T1000 (cell line): ENCODE measurements at places on chromosomes 1 and 21.

GRCh38 chr1:147897029-147897752, 5.4 kb upstream of the GJA8 start:
- DNase-seq, result no peak

DNA sequence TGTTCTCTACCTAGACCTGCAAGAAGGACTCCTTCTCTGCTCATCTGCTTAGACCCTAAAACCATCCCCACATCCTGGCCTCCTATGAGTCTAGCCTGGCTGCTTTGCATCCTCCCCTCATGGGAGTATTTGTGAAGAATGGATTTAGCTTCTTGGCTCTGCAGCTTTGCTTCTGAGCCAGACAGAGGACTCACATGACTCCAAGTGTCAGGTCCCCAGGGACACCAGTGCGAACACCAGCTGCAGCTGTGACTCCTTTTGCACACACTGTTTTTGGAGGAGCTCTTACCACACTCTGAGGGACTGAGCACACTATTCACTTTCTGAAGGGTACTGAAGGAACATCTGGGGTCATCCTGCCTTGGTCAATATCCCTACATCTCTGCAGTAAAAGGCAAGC, 131.8 kb upstream of the SGIP1 start:
- no peak for DNase-seq

DNA sequence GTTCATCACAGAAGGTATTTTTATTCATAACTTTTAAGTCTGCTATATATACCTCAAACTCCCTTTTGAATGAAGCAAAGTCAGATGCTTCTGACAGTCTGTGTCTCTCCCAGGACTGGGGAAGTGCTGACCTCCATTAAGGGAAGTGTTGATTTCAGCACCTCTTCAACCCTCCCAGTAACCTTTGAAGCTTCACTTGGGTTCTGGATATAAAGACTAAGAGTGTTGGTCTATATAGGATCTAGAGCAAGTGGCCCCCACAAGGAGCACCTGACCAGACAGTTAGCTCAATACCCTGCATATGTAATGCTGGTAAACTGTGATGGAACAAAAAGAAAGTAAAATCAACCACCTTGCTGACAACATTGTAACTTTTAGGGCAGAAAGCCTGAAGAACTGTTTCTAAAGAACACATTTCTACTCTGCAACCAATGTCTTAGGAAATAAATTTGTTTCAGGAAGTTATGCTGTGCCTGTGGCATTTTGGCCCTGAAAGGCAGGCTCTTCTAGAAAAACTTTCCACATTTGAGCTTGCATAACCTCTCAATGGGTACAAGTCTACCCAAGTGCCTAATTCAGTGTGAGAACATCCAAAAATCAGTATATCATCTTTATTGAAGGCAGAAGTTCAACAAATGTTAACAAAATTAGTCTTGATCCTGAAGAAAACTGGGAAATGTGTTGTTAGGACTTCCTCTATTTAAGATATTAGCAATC, 865 bp upstream of the PTPN22 start:
- no peak for DNase-seq

DNA sequence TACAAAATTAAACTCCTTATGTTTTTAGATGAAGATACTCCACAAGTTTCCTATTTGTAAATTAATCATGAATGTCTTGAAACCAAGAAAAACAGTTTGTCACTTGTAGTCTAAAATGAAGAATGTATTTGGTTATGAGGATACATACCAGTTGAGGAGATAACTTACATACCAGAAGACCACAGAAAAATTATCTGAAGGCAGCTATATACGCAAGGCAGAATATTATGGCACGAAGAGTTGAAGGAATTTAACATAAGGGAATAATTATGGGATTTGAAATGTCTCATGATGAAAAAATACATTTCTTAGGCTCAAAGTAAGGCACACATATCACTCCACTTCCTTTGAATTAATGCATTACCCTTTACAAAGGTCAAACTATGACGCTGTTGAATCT, 73.3 kb downstream of the IFI44 start:
- no peak for DNase-seq

- DNase-seq, result no peak
Observed at GRCh38 chr1:111361761-111362160, 65.8 kb downstream of the OVGP1 start.

GRCh38 chr1:15952317-15953258, 23.3 kb downstream of the ZBTB17 start:
- DNase-seq, result peak; percentile 78

GRCh38 chr1:89608984-89609725, 23.8 kb upstream of the LRRC8C start:
- DNase-seq, result no peak

GRCh38 chr1:193406901-193407300, 220.5 kb upstream of the B3GALT2 start:
- no peak for DNase-seq

- DNase-seq, result no peak
Observed at GRCh38 chr1:202553560-202554038, 156.7 kb downstream of the SYT2 start.

DNA sequence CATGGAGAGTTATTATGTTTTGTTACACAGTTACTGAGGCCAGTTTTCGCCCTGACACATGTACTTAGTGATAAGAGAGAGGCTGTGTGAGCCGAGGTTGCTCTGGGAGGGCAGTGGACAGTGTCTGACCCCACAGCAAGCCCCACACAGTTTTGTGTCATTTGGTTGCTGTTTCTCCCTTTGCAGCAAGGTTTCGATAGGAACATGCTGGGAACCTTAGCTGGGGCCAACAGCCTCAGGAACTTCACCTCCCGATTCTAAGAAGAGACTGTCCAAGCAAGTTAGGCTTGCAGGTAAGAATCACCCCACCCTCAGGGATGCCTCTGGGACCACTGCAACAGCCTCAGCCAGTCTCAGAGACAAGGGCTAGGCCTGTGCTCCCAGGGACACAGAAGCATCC, 45.3 kb downstream of the PKP1 start:
- no peak for DNase-seq

DNA sequence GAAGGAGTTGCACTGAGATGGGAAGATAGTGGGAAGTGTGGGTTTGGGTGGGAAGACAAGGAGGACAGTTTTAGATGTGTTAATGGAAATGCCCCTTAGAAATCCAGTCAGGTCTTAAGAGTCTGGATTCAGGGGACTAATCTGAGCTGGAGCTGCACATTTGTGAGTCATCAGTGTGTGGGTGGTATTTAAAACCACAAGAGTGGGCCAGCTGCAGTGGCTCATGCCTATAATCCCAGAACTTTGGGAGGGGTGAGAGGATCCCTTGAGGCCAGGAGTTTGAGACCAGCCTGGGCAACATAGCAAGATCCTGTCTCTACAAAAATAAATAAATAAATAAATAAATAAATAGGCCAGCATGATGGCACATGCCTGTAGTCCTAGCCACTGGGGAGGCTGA, 40.9 kb upstream of the SLC6A9 start:
- peak; percentile 4 for DNase-seq

- DNase-seq, result no peak
Observed at GRCh38 chr1:86912281-86912900, 1.5 kb downstream of the SELENOF start.

DNA sequence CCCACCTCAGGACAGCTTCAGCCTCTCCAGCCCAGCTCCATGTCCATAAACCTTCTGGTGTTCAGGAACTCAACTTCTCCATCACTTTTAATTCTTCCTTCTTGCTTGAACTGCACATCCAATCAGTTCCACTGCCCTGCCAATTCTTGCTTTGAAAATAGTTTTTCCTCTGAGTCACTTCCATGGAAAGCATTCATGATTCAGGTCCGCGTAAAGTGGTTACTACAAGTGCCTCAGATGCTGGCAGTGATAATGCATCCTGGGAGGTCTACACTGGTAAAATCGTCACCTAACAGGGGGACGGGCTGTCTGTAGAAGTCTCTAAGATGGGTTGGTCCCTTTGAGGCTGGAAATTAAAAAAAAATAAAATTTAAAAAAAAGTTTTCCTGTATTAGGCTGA, 25.9 kb upstream of the RCAN1 start:
- peak; percentile 66 for DNase-seq

- peak; percentile 25 for DNase-seq
Observed at GRCh38 chr1:23456226-23456625, 27.8 kb downstream of the ASAP3 start.

GRCh38 chr1:93180723-93181613, at the start of gene CCDC18:
CCDC18 (plus strand) TSS chr1:93180724; CDS start chr1:93183362, 2,638 bp downstream.
- peak; percentile 42 for DNase-seq

GRCh38 chr1:222071387-222071786, 329.5 kb upstream of the DUSP10 start:
- no peak for DNase-seq

DNA sequence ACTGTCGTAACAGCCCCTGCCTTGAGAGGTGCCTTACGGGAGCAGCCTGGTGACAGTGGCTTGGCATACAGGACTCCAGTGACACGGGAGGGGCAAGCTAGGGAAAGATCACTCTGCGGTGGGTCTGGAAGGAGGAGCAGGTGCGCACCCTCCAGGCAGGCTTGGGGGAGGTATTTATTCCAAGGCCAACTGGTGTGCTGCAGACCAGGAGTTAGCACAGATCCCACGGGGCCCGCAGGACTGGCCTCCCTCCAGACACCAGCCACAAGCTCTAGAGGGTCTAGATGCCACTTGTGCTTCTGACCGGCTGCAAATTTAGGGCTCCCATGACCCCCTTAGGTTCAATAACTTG, 22.1 kb downstream of the PSEN2 start:
- no peak for DNase-seq

- no peak for DNase-seq
Observed at GRCh38 chr1:89815611-89816010, 5.2 kb upstream of the LRRC8D start.

- no peak for DNase-seq
Observed at GRCh38 chr21:46325073-46325912, 1.3 kb downstream of the PCNT start.

DNA sequence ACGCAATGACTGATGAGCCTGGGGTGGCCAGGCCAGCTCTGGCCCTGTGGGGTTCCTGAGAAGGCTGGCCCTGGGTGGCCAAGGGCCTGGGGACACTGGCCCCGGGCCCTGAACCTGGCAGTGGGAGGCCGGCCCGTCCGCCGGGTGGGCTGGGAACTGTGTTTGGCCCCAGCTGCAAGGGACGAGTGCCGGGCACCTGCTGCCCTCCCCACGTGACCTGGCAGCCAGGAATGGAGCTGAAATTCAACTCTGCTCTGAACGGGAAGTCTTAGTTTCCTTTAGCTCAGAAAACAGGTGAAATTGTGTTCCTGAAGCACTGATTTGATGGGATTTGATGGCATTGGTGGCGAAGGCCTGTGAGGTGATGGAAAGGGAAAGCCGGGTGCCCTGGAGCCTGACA, 8.2 kb upstream of the TTLL10 start:
- DNase-seq, result no peak
